ENCODE measurements at places on chromosomes 7 and 10. TPM values are rescaled to one million over a fixed set of nuclear protein-coding genes. Genes with fewer than 3 reads are reported as not detected.

The ZFAND2A gene
- total RNA-seq: 11.8 TPM

- DNase-seq: no peak
Observed at GRCh38 chr10:78365694-78366093, 332.0 kb downstream of the RPS24 start.

The GRB10 gene
- 69.5 TPM for total RNA-seq

GRCh38 chr10:11017570-11018431 lies at the start of gene CELF2:
Gene CELF2, plus strand, starts transcription at chr10:11017872. Its CDS starts 218 bp downstream, at chr10:11018090.
- DNase-seq: peak; percentile 89

- no peak for DNase-seq
Observed at GRCh38 chr7:36682102-36682501, 42.2 kb downstream of the AOAH start.

DNA sequence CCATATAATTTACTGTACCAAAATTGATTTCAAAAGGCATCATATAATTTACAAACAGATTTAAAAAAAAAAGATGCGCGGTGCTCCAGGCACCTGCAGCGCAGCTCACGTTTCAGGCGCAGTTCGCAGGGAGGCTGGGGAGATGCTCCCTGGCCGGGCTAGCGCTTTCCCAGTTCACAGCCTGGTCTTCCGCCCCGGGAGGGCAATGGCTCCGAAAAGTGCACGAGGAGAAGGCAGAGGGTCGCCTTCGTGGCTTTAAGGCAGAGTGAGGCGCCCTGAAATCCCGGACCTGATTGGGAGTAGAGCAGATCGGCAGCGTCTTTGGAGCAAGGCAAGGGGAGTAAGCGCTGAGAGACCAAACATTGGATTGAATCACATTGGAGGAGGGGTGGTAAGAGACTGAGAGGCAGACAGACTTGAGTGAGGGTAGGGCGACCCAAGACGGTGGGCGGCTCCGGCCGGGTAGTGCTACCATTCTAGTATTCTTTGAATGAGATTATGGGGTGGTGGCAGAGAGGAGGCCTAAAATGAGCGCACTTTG lies 1.5 kb downstream of the NEUROG3 start:
- no peak for DNase-seq

The ADAM8 gene
- 1.2 TPM for total RNA-seq

- DNase-seq: no peak
Observed at GRCh38 chr7:35722054-35722849, 27.3 kb upstream of the HERPUD2 start.

DNA sequence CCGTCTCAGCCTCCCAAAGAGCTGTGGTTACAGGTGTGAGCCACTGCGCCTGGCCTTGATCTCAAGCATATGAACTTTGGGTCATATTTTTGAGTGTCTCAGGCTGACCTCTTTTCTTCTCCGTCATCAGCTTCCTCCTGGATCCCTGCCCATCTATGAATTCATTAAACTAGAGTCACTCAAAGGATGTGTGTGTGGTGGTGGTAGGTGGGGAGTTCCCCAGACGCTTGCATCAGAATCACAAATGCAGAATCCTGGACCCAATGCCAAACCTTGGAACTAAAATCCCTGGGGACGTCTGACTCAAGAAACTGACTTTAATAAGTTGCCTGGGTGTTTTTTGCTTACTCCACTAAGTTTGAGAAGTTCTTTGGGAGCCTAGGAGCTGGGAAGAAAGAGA lies 6.7 kb upstream of the CREB5 start:
- peak; percentile 90 for DNase-seq

GRCh38 chr7:130154131-130154500 lies 51.1 kb downstream of the TMEM209 start:
- peak; percentile 48 for DNase-seq

The CALHM3 gene
- total RNA-seq: not detected

The HPS6 gene
- 26.8 TPM for total RNA-seq

- DNase-seq: no peak
Observed at GRCh38 chr7:27169658-27170425, 4.3 kb downstream of the HOXA10 start.

DNA sequence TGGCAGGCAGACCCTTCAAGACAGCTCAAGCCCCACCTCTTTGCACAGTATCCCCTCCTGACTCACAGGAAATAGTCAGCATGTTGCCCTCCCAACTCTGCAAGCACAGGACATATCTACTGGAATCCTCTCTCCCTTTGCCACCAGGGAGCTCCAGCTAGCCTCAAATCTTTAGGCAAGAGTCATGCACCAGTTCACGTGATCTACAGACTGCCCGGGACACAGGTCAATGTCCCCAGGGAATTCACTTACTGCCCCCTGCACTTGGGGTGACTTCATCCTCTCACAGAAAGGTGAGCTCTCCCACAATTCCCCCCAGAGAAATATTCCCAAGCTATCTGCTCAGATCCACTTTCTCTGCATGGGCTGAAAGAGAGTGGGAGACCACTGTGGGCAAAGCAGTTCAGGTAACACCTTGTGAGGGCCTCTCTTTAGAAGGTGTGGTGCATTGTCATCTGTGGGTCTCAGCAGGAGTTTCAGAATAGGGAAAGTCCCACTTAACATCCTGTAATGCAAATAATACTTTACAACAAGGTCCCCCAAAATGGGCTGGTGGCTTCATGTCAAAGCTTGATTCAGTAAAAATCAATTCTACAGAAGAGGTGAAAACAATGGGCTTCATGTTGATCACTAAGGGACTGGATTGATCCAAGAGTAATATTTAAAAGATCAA lies 129.9 kb downstream of the NOC3L start:
- DNase-seq: no peak

The HDAC9 gene
- 21.7 TPM for total RNA-seq

DNA sequence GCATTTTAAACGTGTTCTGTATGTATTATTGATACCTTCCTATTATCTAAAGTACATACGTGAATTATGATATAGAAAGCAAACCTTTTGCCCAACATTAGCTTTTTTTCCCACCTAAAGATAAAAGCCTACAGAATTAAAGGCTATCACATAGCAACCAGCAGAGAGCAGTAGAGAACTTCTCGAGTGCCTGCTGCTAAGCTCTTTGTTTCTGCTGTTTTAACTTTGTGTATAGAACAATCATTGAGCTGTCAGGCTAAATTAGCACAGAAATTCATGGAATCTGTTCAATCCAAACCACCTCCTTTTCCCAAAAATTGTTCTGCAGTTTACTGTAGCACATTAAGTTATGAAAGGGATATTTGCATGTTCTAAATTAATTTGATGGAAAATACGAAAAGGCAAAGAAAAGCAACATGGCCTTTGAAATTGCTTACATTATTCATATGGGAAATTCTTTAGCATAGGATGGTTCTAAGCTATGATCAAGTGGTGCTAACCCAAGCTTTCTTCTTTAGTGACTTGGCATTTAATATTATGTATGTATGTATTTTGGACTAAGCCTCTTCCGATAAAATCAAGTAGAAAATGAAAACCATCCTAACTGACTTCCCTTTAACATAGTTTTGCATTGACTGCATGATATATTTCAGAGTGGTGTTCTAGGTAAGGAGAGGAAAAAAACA lies 1288.5 kb downstream of the GATA3 start:
- DNase-seq: peak; percentile 30

The PRPS1L1 gene
- not detected for total RNA-seq

DNA sequence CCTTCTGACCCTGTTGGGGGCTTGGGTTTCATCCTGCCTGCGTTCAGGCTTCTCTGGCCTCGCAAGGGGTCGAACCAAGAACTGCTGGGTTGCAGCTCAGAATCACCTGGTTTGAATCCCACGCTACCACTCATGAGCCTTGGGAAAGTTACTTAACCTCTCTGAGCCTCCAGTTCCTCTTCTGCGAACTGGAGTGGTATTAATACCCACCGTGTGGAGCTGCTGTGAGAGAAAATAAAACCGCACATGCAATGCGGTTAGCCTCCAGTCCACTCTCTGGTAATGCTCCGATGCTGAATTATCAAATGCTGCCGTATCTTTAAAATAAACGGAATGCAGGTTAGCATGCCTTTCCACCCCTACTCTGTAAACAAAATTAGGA lies 171.9 kb downstream of the ARHGAP12 start:
- no peak for DNase-seq

GRCh38 chr7:70032649-70033048 lies 434.4 kb downstream of the AUTS2 start:
- no peak for DNase-seq

GRCh38 chr10:123553810-123554430 lies 112.2 kb upstream of the GPR26 start:
- DNase-seq: no peak

GRCh38 chr10:96089116-96089515 lies 41.0 kb upstream of the ZNF518A start:
- no peak for DNase-seq

- peak; percentile 96 for DNase-seq
Observed at GRCh38 chr7:1669954-1670893, at the start of gene ELFN1. Gene ELFN1, plus strand, starts transcription at chr7:1670277. Its CDS starts 74,320 bp downstream, at chr7:1744597.

DNA sequence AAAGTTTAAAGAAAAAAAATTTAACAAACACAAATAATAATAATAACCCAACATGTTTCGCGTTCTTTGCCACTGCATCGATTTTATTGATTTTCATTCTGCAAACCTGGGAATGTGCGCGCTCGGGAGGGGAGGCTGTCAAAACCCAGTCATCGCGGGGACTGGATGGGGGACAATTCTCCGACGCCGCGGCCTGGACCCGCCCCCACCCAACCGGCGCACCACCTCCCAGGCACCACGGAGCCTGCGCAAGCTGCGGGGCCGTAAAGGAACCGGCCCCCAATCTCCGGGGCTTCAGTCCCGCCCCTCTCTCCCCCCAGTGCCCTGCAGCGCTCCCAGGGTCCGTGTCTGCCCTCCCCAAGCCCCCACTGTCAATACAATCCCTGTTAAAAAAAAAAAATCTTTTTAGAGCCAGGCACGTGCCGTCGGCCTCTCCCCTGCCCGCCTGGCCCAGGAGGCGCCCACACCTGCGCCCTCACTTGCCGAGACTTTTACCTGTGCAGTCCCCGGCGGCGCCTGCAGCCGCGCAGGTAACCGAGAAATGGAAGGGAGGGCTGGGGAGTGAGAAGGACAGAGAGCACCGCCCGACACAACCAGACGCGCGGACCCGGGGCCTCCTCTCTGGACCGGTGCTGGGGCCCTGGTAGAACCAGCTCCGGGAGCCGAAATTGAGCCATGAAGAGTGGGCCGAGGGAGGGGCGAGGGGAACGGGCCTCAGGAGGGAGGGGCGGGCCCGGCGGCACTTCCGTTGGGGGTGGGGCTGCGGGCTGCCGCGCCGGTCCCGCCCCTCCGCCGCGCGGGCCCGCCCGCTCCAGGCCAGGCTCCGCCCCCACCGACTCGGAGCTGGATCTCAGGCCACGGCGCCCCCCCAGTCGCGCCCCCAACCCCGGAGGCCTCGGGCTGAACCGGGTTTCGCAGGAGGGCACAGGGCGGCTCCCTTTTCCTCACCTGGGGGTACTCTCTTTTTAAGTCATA lies 7.6 kb upstream of the ZNF503 start:
- DNase-seq: peak; percentile 99

DNA sequence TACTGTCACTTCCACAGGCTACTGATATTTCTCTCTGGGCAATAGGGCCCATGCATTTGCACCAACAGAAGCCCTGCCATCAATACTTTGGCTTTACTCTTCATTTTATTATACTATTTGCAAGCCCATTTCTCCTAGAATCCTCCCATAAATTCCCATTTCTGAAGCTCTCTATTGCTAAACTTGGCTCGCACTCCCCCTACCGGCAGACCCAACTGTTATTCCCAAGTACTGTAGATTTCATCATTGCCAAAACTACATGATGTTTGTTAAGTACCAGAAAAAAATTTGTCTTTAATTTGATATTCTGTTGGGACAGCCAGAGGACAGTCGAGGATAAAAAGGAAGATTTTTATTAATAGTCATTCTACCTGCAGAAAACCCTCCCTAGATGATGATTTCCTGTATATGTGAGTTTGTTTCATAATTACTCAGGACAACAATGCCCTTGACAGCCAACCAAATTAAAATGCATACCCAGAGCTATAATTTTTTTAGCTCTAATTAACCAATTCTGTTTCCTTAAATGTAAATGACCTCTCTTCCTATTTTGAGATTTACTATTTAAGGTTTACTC lies 298.6 kb downstream of the REEP3 start:
- DNase-seq: peak; percentile 76

- no peak for DNase-seq
Observed at GRCh38 chr10:12892924-12893323, 108.6 kb downstream of the CCDC3 start.

The ANKMY2 gene
- 28.0 TPM for total RNA-seq

- no peak for DNase-seq
Observed at GRCh38 chr7:69714886-69715576, 116.8 kb downstream of the AUTS2 start.

- no peak for DNase-seq
Observed at GRCh38 chr10:80966326-80966986, 428.8 kb downstream of the SH2D4B start.

- DNase-seq: peak; percentile 47
Observed at GRCh38 chr10:76717141-76717540, 920.5 kb downstream of the KCNMA1 start.

GRCh38 chr10:4062072-4062471 lies 277.1 kb upstream of the KLF6 start:
- no peak for DNase-seq

GRCh38 chr10:66514666-66515065 lies 411.2 kb upstream of the LRRTM3 start:
- DNase-seq: no peak
